Omental fat pad (tissue), 4 donors: ENCODE measurements at places on chromosomes 2 and 18.

DNA sequence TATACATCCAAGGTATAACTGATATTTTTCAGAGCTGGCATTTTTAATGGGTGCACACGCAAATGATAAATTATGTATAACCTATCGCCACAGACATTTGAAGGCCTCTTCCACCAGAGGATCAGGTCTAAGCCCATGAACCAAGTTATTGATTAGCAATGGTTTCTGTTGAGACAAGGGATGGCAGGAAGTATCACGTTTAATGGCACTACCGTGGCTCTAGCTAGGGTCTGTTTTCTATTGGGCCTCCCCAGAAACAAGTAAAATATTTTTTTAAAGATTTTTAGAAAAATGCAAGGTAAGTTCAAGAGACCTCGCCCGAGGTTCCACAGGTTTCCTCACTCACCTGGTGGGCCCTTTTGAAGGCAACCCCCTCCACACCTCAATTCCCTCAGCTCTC is 667 bp downstream of the GFPT1 start:
- DNase-seq: no peak

- DNase-seq: no peak
These were observed 9.4 kb downstream of the FAM124B start for GRCh38 chr2:224392545-224392944.

DNA sequence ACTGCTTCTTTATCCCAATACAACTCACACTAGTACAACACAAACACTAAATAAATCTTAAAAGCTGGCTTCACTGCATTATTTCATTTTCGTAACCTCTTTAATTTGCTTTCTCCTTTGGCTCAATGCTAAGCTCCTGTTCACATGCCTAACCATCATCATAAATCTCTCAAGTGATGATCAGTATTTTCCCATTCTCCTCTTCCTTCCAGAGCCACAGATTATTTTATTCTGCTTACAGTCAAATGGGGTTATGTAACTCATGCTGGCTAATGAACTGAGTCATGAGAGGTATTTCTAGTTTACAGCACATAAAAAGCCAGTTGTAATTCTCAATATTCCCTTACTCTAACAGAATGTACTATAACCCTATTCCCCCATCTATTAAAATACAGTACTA is 350.4 kb upstream of the ZC3H15 start:
- DNase-seq: no peak

DNA sequence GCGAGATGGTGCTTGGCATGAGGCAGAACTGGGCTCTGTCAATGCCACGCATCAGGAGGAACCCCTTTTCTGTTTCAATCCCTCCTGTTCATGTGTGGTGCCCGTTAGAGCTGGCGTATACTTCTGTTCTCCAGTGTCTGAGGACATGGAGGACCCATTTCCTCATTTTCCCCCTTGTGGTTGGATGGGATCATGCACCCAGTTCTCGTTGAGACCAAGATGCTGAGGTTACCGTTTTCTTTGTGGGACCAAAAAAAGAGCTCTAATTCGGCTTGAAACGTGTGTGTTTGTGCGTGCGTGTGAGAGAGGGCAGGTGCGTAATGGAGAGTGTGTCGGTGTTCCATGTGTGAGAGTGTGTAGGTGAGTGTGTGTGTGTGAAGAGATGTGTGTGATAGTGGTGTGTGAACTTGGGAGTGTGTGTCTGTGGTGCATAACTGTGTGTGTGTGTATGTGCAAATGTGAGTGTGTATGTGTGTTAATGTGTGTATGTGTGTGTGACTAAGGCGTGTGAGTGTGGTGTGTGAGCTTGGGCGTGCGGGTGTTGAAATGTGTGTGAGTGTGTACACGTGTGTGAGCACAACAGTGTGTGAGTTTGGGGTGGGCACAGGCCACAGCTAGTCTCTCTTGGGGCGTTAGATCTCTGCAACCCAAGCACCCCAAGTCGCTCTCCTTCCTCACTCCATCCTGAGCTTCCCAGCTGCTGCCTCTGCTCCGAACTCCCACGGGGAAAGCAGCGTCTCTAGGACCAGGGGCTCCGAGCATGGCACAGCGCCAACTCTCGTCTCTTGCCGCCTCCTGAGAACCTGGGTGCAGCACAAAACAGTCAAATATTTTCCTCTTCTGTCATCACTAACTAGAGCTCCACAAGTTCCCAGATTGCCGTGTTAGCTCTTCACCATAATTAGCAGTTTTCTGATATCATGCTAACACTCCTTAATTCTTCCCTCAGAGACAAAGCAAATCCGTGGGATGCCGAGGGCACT is 75.8 kb downstream of the LONRF2 start:
- no peak for DNase-seq
